NCI-H1694 treated with DMSO at 0.1 percent for 48 hours (cell line): ENCODE measurements at places on chromosomes 1 and 21.

DNA sequence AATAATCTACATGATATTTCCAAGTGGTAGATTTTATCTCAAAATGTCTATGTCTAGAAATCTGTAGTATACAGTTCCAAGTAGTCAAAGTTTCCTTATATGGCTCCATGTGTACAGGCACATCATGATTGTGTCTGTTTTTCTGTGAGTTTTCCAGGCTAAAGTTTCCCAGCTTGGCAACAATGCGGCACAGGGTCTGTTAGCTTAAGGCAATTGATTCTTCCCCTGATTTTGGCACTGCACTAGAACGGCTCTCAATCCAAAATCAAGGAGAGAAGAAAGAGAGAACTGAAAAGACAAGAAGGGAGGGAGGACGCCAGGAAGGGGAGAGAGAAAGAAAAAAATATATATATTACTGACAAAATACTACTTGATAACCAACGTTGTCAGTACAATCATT, 193.9 kb upstream of the SNX7 start:
- no peak for DNase-seq

- peak; percentile 48 for DNase-seq
Measured at GRCh38 chr1:75188892-75189291, 54.7 kb downstream of the LHX8 start.

GRCh38 chr1:114131526-114132220, 22.0 kb downstream of the SYT6 start:
- DNase-seq, result no peak

DNA sequence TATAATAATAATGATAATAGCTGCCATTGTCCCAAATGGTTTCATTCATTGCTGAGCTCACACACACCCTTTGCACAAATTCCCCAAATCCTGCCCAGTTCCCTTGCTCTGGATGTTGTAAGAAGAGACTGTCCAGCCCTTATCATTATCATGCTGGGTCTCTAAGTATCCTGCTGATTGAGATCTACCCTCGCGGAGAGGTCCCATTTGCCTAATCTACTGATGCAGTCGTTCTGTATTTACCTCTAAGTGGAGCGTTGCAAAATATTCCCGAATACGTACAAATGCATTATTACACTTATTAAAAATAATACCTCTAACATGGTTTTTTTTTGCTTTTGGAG, 51.2 kb downstream of the TNFRSF8 start:
- no peak for DNase-seq

- no peak for DNase-seq
Measured at GRCh38 chr1:107997866-107998265, 32.9 kb upstream of the VAV3 start.

DNA sequence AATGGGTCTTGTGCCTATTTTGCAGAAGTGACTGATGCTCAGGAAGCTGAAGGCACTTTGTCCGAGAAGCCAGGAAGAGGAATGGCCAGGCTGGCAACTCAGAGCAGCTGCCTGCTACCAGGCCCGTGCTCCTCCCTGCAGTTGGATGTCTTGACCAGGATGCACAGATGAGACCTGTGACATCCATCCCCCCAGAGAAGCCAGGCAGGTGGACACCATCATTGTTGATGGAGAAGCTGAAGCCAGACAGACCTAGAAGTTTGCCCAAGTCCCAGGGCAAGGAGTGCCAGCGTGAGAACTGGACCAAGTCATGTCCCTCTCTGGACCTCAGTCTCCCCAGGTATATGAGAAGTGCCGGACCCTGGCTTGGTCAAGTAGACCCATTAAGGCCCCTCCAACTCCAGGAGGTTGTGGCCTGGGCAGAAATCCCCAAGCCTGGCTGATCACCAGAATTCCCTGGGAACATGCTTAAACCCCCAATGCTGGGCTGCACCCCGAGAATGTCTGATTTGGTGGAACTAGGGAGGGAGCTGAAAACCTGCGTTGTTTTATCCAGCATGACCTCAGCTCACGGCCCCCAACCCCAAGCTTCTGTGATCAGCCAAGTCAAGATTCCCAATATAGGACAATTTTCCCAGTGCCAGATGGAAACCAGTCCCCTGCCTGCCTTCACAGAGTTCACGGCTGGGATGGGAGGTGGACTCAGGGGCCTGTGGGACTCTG, 82.4 kb downstream of the CAMK2N1 start:
- DNase-seq, result no peak

DNA sequence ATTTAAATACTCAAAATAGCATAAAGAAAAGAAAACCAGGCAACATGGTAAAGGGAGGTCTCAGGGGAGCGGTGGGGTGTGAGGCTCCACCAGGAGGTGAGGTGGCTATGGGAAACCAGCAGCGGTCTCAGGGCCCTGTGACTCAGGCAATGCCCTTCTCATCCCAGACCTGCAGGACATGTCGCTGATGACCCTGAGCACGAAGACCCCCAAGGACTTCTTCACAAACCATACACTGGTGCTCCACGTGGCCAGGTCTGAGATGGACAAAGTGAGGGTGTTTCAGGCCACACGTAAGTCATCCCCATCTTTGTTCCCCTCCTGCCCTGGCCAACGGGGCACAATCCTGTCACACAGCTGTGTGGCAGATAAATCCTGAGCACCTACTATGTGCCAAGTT, 31.5 kb downstream of the PADI4 start:
- no peak for DNase-seq

- no peak for DNase-seq
Measured at GRCh38 chr1:44405798-44406736, 1.0 kb downstream of the RNF220 start.

GRCh38 chr21:46478910-46479309, 20.2 kb downstream of the DIP2A start:
- no peak for DNase-seq

- no peak for DNase-seq
Measured at GRCh38 chr1:117871013-117871412, 58.4 kb downstream of the GDAP2 start.

DNA sequence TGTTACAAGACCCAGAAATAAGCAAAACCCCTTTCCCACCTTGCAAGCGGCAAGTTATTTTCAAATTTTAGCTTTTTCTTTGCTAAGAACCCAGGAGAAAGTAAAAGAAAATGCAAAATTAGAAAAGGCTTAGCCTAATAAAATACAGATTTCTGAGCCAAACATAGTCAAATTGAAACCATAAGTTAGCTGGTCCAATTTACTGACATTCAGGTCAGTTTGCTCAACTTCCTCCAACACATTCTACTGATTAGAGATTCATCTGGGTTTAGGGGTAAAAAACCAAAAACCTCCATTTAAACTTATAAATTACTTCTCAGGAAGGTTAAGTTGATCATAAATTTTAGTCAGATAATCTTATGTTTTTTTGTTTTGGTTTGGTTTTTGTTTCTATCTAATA, 701.8 kb upstream of the CXADR start:
- DNase-seq, result no peak

GRCh38 chr1:234000557-234001041, 96.1 kb downstream of the SLC35F3 start:
- no peak for DNase-seq

DNA sequence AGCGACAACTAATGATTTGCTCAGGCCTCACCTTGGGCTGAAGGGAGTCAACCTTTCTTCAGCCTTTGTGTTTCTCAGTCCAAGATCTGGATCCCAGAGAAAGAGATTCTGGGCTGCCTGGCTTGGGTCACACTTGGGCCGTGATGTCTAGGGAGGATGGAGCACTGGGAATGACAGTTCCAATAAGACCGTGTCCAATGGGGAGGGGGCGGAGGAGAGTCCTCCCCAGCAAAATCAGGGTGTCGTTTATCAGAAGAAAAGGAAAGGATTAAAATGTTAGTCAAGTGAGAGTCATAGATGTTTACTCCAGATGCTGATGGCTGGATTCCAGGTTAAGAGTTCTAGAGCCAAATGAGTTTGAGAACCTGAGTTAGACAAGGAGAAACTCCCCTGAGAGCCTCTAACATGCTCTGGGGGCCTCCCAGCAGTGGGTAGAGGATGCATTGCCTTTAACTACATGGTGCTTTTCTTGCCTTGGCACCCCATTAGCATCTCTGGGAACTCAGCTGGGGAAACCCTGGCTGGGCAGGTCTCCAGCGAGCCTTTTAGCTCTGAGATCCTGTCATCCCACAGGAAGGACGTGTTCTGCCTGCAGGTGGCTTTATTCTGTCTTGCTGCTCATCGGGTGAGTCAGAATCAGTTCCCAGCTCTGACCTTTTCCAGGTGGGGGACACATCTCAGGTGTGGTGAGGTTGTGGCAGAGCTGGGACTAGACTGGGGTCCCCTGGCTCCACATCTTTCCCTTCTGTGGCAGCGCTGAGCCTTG, 22.2 kb downstream of the NIPAL3 start:
- DNase-seq, result no peak

DNA sequence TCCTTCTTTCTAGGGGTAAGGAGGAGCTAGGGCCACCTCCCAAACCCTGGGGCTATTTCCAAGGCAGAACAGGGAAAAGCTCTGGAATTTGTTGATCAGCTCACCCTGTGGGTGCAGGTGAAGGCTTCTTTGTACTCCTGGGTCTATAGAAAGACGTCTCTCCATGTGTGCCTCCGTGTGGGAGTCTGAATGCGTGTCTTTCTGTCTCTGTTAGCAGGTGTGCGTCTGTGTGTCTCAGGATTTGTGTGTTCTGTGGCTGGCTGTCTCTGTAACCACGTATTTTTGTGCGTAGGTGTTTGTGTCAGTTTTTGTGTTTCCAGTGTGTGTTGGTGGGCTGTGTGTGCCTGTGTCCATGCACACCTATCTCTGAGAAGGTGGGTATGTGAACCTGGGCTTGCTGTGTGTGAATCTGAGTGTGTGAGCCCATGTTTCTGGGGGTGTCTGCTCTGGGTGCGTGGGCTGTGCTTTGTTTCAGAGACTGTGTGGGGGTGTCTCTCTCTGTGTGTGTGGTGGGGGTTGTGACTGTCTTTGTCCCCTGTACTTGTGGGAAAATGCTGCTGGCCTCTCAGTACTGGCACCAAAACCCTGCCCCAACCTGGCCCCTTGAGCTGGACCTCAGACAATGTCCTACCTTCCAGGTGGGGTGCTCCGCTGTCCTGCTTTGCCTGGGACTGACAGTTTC, 12.7 kb upstream of the ETV3L start:
- no peak for DNase-seq

GRCh38 chr1:202167708-202168415, 7.5 kb upstream of the PTPN7 start:
- DNase-seq, result peak; percentile 84

- DNase-seq, result no peak
Measured at GRCh38 chr1:199403531-199404116, 623.9 kb upstream of the NR5A2 start.

- DNase-seq, result no peak
Measured at GRCh38 chr1:51210055-51210454, 26.0 kb upstream of the RNF11 start.

DNA sequence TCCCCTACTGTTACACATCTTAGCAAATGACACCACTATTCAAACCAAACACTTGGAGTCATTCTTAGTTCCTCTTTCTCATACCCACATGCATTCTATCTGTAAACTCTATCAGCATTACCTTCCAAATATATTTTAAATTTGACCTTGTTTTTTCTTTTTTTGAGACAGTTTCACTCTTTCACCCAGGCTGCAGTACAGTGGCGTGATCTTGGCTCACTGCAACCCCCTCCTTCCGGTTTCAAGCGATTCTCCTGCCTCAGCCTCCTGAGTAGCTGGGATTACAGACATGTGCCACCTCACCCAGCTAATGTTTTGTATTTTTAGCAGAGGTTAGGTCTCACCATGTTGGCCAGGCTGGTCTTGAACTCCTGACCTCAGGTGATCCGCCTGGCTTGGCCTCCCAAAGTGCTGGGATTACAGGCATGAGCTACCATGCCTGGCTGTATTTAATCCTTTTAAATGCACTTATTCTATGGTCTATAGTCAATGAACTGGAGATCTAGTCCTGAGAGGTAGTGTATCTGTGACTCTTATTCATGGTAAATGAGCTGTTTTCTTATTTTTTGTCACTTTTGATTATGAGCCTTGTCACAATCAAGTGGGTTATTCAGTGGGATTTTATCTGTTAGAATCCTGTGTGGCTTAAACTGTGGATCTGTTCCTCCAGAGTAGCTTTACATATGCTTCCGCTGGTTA, 73.1 kb downstream of the GATAD2B start:
- DNase-seq, result no peak

- DNase-seq, result no peak
Measured at GRCh38 chr1:89633800-89634625, 1.1 kb downstream of the LRRC8C start.

GRCh38 chr21:34091032-34091431, 17.7 kb downstream of the MRPS6 start:
- no peak for DNase-seq

DNA sequence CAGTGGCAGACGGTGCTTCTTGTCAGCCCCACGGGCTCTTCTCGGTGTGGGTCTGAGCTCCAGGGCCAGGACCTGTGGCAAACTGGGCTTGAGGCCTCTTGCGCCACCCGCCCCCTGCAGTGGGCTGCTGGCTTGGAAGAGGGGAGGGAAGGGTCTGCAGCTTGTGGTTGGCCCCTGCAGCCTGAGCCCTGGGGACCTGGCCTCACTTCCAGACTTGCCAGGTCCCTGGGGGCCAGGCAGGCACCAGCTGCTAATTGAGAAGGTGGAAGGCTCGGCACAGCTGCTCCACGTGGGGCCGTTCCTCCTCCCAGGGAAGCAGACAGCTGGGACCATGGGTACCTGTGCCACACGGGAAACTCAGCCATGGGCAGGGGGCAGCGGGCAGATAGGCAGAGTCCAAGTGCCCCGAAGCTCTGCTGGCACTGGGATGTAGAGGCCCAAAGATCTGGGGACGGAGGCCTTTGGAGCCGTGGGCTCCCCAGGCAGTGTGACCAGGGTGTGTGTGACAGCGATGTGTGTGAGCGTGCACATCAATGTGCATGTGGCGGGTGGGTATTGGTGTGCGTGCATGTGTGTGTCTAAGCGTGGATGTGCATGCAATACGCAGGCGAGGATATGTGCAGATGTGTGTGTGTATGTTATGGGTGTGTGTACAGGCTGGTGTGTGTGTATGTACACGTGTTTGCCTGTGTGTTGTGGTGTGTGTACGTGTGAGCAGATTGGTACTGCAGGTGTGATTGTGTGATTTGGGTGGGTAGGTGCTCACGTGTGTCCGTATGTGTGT, 39.3 kb downstream of the TP73 start:
- DNase-seq, result peak; percentile 32

DNA sequence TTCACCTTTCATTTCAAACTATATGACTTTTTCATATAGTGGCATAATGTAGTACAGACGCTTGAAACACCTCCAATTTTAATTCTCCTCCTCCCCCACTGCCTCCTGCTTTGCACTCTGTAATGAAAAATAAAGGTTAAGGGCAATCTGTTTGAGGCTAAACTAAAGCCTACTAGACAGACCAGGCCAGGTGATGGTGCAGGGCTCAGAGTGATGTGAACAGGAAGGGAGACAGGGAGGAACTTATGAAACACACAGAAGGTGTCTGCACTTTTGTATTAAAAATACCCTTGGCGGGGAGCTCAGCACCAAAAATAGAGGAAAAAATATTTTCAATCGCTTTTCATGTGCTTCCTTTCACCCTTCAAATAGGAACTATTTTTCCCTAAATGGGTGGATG, 415.4 kb downstream of the LMO4 start:
- no peak for DNase-seq

- DNase-seq, result no peak
Measured at GRCh38 chr1:177905686-177906085, 64.2 kb downstream of the SEC16B start.

- DNase-seq, result no peak
Measured at GRCh38 chr1:29057700-29058099, 66.0 kb downstream of the TMEM200B start.

GRCh38 chr1:159821171-159821867, 5.4 kb upstream of the SLAMF8 start:
- DNase-seq, result no peak
